SK-MEL-5 (cell line): ENCODE measurements at places on chromosomes 16 and 17. TPM values are rescaled to one million over a fixed set of nuclear protein-coding genes. Genes with fewer than 3 reads are reported as not detected.

Gene FAHD1
- 75.3 and 96.5 TPM in 2 replicates for total RNA-seq

Gene CCDC144A
- total RNA-seq, result 0.61 TPM in 1 of 2 replicates, not detected in the other

Gene CCR7
- total RNA-seq, result not detected in 2 replicates

Gene TP53TG3C
- not detected in 2 replicates for total RNA-seq

Gene TM4SF5
- total RNA-seq, result not detected in 2 replicates

Gene COPS3
- total RNA-seq, result 116 and 121 TPM in 2 replicates

Gene ICAM2
- total RNA-seq, result 0.71 TPM in 1 of 2 replicates, not detected in the other

Gene CA10
- total RNA-seq, result not detected in 2 replicates

Gene KRTAP9-1
- not detected in 2 replicates for total RNA-seq

Gene SDR42E1
- total RNA-seq, result not detected in 2 replicates

Gene SLC52A1
- total RNA-seq, result not detected in 2 replicates

Gene RPL23
- total RNA-seq, result 2,873 and 3,047 TPM in 2 replicates

Gene CALB2
- 0.45 and 0.67 TPM in 2 replicates for total RNA-seq

Gene ELMO3
- 0.61 and 0.90 TPM in 2 replicates for total RNA-seq
